ENCODE measurements at places on chromosomes 3 and 15.

DNA sequence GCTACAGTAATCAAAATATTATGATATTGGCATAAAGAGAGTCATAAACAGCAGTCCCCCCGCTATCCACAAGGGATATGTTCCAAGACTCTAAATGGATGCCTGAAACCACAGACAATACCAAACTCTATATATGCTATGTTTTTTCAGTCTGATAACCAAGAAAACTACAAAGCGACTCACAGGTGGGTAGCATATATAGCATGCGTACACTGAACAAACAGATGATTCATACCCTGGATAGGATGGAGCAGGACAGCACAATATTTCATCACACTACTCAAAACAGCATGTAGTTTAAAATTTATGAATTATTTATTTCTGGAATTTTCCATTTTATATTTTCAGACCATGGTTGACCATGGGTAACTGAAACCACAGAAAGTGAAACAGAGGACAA lies 87.0 kb upstream of the PPP2R3A start:
- DNase-seq = no peak

GRCh38 chr15:37882640-37883039 lies 51.8 kb upstream of the TMCO5A start:
- DNase-seq = no peak

GRCh38 chr3:63951492-63952247 lies 39.5 kb upstream of the SCAANT1 start:
- no peak for DNase-seq

GRCh38 chr3:74693251-74693650 lies 78.8 kb upstream of the CNTN3 start:
- no peak for DNase-seq

- DNase-seq = no peak
Observed at GRCh38 chr3:151403246-151403645, 18.7 kb upstream of the P2RY12 start.

- DNase-seq = no peak
Observed at GRCh38 chr3:72272356-72272755, 487.4 kb upstream of the PROK2 start.

DNA sequence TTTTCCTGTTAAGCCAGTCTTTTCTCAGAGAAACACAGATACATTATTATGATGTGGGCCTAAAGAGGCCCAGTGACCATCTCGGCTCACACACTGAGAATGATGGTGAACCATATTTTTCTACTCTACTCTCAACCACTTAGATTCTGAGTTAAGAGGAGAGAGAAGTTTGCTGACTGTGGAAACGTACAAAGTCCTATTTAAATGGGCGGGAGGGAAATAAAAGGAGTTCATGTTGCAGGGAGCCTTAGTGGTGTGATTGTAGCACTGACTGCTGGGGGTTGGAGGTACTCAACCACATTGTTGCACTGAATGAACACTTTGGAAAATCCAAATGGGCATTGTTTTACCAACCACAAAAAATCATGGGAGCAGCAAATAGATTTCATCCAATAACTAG lies 51.0 kb downstream of the ATP8B4 start:
- no peak for DNase-seq

DNA sequence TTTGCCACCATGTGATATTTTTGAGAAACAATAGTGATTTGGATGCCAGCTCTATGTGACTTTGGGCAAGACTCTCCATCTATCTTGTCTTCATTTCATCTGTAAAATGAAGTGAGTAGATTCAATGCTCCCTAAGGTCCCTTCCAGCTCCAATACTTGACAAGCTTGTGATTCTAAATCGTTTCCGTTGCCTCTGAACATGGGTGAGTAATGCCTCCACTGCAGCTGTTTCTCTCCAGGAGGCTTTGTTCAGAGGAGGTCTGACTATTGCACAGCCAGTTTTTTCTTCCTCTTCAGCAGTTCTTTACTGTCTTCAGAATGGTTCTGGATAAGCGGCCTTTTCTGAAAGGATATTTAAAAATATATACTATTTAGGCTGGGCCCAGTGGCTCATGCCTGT lies 14.8 kb upstream of the TMOD3 start:
- no peak for DNase-seq

- no peak for DNase-seq
Observed at GRCh38 chr3:166123576-166123975, 286.4 kb upstream of the BCHE start.

DNA sequence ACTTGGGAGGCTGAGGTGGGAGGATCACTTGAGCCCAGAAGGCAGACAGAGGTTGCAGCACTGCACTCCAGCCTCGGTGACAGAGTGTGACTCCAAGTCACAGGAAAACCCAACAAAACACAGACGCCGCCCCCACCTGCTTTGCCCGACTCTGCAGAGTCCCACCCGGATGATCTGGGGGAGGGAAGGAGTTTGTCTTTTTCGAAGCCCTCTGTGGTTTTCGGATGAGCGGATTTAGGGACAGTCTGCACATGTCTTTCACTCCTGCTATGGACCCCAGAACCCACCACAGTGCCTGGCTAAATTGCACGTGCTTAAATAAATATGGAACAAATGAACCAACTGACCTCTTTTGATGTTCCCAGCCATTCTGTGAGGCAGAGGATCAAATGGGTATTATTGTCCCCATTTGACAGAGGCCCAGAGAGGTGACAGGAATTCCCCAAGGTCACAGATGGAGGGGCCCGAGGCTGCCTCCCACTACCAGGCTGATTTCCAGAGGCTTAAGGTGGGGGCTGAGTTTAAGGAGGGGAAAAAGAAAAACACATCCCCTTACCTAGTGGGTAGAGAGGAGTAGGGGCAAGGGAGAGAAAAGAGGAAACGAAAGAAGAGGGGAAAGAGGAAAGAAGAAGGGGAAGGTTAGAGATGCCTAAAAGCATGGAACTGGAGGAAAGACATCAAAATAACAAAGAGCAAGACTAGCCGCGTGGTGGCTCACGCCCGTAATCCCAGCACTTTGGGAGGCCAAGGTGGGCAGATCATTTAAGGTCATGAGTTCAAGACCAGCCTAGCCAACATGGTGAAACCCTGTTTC lies 59.4 kb upstream of the TFRC start:
- DNase-seq = no peak

DNA sequence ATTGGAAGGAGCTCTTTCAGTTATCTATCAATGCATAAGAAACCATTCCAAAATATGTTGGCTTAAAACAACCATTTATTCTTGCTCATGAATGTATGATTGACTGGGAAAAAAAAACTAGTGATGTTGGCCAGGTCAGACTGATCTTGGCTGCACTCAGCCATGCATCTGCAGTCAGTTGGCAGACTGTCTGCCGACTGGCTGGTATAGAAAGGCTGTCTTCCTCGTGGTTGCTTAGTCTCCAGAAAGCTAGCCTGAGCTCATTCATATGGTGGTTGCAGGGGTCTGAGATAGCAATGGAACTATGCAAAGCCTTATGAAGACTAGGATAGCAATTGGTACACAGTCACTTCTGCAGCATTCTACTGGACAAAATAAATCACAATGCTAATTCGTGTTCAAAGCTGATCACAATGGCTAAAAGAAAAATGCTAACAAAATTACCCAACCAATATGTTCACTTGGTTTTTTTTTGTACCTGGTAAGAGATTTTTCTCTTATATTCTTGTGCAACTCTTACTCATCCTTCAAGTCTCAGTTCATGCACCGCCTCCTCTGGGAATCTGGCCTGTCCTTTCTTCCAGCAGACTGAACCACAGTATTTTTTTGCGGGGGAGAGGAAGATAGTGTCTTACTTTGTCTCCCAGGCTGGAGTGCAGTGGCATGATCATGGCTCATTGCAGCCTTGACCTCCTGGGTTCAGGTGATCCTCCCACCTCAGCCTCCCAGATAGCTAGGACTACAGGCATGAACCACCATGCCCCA lies 126.8 kb downstream of the KCNAB1 start:
- no peak for DNase-seq

- DNase-seq = no peak
Observed at GRCh38 chr3:50336452-50337174, 4.0 kb downstream of the RASSF1 start.

- no peak for DNase-seq
Observed at GRCh38 chr3:118988198-118989130, 46.2 kb downstream of the IGSF11 start.

DNA sequence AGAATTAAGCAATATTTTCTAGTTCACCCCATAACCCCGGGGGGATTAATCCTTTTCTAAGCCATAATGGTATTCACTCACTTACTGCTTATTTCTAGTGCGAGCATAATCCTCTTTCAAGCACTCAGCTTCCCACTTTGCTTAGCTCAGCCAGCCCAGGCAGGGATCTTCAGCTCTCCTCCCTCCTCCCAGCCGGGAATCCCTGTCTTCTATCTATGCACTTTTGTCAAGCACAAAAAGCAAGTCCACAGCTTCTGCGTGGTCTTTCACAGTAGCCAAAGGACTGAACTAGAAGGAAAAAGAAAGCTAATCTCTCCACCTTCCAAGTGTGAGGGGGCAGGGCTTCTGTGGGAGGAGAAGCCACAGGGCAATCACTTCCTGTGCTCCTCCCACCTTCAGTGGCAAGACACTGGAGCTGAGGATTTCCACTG lies 62.8 kb downstream of the PEX5L start:
- DNase-seq = no peak

DNA sequence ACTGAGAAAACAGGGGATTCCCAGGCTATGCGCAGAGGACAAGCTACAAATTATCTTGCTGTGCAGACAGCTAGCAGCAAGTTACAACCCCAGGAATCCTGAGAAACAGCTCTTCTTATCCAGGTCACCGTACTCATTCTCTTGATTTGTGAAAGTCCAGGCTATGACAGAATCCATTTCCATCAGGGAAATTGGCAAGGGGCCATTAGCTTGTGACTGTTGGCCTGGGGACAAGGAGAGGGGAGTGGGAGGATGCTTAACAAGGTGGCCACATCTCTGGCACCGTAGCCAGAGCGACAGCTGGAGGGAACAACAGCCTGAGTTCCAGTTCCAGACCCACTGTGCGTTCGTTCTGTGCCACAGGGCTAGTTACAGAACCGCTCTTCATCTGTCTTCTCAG lies 44.9 kb upstream of the PLXNA1 start:
- no peak for DNase-seq

DNA sequence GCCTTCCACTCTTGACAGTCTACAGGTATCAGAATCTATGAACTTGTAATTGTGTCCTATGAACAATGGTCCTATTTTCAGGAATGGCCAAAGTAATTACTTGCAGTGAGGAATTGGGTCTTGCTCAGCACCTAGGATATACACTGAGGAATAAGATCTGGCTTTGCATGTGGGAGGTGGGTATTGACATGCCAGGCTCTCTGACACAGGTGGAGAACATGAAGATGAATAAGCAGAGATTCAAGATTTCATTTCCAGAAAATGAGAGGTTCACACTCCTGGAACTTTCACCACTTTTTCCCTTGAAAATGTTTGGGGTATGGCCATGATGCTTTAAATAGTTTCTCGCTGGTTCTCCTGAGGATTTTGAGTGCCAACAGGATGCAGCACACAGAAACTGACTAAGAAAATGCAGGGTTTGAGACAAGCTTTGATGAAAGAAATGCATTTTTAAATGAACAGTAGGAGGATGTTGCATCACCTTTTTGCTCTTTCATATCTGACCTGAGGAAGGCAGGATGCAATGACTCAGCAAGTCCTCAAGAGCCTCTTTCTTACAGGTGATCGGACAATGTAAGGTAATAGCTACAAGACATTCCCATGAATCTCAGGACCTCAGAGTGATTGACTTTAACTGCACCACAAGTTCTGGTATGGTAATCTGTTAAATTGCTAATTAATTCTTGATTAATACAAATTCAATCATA lies 3.7 kb downstream of the HRG start:
- no peak for DNase-seq

DNA sequence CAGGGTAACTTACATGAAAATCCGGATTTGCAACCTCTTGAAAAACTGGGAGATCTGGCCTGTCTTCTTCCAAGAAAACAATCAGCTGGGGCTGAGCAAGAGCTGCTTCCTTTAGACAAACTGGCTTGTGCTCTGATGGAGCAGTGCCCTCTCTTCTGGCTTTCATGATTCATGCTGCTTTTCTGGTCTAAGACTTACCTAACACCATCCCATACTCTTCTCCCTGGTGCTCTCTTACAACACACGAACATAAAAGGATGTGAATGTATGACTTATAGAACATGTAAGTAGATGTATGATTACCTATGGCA lies 9.9 kb downstream of the TJP1 start:
- DNase-seq = no peak

- no peak for DNase-seq
Observed at GRCh38 chr3:195895861-195896360, 12.4 kb downstream of the TNK2 start.

Data from renal cortex interstitium (tissue), 15 donors.